Left lung (tissue), 14 donors: ENCODE measurements at places on chromosomes 4 and X. TPM values are rescaled to one million over a fixed set of nuclear protein-coding genes. Genes with fewer than 3 reads are reported as not detected.

GRIA3 gene
- total RNA-seq, result 0.50 TPM

TBX22 gene
- total RNA-seq, result not detected

ZNF732 gene
- 0.21 TPM for total RNA-seq

SRPX2 gene
- total RNA-seq, result 25.9 TPM

- DNase-seq, result no peak
- H3K27ac ChIP-seq, result no peak overlapping the region
- no peaks in the 10 kb centered on the region for H3K36me3 ChIP-seq
- no peaks in the 10 kb centered on the region for H3K4me1 ChIP-seq
These were observed 75.1 kb downstream of the CEP44 start for GRCh38 chr4:174358829-174359228.

DNA sequence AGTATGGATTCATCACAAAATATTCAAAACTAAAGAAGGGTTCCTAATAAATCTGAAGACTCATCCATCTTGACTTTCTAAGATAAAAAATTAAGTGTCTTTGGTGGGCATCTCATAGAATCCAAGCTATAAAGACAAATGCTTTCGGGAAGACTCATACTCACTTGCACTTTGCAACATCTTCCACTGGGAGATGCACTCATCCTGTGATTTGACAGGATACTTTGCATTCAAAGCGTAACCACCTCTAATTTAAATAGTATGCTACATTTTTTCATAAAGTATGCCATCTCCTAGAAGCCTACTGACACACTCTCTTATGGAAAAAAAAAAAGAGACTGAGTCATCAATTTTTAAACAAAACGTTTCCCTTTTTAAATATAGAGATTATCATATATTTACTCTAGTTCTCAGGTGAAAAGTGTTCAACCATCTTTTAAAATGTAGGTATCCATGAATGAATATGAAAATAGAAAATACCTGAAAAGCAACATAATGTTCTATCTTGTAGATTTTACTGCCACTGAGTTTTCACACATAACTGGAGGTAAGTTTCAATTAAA lies 119.6 kb downstream of the KLHL13 start:
- DNase-seq, result no peak
- H3K27me3 ChIP-seq, result no peaks in the 10 kb centered on the region
- H3K4me3 ChIP-seq, result no peak overlapping the region

GRCh38 chrX:155747520-155747919 lies 133.6 kb upstream of the VAMP7 start:
- no peaks in the 10 kb centered on the region for H3K27me3 ChIP-seq
- H3K36me3 ChIP-seq, result no peaks in the 10 kb centered on the region
- no peak overlapping the region for H3K4me3 ChIP-seq
- no peaks in the 10 kb centered on the region for H3K4me1 ChIP-seq
- no peak overlapping the region for H3K27ac ChIP-seq

DNA sequence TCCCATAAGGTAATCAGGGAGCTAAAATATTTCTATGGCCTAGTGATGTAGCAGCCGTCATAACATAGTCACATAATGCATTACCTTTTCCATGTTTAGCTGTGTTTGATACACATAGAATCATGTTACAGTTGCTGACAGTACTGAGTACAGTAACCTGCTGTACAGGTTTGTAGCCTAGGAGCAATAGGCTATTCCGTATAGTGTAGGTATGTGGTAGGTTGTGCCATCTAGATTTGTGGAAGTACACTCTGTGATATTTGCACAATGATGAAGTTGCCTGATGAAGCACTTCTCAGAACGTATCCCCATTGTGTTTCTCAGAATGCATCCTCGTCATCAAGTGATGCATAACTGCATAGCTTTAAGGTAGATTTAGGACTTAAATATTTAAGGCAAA lies 495.6 kb upstream of the ZFP42 start:
- no peaks in the 10 kb centered on the region for H3K36me3 ChIP-seq
- no peaks in the 10 kb centered on the region for H3K4me1 ChIP-seq
- H3K27ac ChIP-seq, result no peak overlapping the region
- no peak overlapping the region for H3K4me3 ChIP-seq
- H3K27me3 ChIP-seq, result no peaks in the 10 kb centered on the region

DNA sequence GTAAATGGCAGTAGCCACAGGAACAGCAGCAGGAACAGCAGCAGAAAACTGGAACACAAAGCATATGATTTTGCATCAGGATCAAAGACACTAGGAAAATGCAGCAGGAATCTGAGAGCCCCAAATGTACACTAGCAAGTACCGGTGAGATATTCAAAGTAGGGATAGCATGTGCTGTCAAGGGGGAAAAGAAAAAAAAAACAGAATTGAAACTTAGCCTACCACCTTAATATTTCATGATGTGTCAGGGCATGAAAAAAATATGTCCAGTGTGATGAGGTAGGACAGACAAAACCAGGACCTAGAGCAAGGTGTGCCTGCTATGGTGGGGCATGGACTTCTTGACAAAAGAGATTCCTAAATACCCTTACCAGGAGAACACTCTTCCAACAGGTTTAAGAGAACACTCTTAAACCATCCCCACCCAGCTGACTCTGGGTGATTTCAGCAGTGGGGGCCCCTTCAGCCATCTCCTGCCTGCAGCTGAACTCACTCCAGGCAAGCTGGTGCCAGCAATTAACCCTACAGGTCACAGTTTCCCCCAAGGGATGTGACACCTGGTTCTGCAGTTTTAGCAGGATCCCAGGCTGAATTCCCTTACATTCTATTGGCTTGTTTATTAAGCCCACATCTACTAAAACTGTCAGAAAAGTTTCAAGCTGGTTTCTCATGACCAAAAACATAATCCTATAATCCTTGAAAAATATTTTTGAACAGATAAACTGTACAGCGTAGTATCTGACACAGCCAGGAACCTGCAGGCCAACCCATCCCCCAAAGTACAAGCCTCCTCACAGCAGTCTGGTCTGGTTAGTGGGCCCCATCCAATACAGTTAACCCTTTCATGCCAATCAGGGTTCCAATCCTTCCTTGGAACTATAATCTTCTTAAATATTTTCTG lies 62.9 kb upstream of the FMR1 start:
- H3K4me1 ChIP-seq, result no peaks in the 10 kb centered on the region
- H3K27ac ChIP-seq, result no peak overlapping the region
- no peaks in the 10 kb centered on the region for H3K36me3 ChIP-seq
- H3K27me3 ChIP-seq, result no peaks in the 10 kb centered on the region

DNA sequence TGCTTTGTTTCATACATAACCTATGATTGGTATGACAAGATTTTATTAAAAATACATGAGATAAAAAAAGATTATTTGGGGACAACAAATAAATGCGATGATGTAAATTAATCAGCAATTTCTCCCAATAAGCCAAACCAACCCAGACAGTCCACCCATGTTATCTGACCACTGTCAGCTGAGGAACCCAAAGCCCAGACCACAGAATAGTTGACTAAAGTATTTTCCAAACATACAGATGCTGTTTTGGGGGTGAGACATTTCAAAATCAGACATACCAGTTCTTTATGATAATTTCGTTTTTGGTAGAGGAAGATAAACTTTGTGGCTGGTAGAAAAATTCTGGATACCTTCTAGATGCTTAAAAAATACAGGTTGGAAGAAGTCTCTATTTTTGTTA lies 650.8 kb upstream of the FAM241A start:
- DNase-seq, result no peak
- H3K27me3 ChIP-seq, result no peaks in the 10 kb centered on the region
- H3K36me3 ChIP-seq, result no peaks in the 10 kb centered on the region
- H3K27ac ChIP-seq, result no peak overlapping the region
- H3K4me1 ChIP-seq, result no peaks in the 10 kb centered on the region

DNA sequence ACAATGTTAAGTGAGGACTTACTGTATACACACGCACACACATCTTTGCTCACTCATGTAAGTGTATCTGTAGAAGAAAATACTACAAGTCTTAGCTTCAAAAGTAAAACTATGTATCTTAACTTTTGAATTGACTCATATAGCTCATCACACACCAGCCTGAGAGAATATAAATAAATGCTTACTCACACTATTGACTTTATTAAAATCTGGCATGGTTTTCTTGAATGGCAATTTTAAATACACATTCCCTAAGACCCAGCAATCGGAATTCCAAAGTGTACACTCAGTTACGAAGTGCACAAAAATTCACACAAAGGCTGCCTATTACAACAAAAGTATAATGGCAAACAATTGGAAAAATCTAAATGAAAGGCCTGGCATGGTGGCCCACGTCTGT lies 2.0 kb downstream of the ERCC6L start:
- DNase-seq, result no peak
- no peaks in the 10 kb centered on the region for H3K4me1 ChIP-seq
- H3K4me3 ChIP-seq, result no peak overlapping the region
- H3K27me3 ChIP-seq, result no peaks in the 10 kb centered on the region

GRCh38 chr4:128288689-128289106 lies 1.1 kb upstream of the PGRMC2 start:
- peaks cover 34% of the 10 kb centered on the region for H3K4me1 ChIP-seq
- peak; percentile 42 for DNase-seq
- no peaks in the 10 kb centered on the region for H3K27me3 ChIP-seq
- H3K36me3 ChIP-seq, result no peaks in the 10 kb centered on the region
- H3K4me3 ChIP-seq, result peak overlapping the region; percentile 90

DNA sequence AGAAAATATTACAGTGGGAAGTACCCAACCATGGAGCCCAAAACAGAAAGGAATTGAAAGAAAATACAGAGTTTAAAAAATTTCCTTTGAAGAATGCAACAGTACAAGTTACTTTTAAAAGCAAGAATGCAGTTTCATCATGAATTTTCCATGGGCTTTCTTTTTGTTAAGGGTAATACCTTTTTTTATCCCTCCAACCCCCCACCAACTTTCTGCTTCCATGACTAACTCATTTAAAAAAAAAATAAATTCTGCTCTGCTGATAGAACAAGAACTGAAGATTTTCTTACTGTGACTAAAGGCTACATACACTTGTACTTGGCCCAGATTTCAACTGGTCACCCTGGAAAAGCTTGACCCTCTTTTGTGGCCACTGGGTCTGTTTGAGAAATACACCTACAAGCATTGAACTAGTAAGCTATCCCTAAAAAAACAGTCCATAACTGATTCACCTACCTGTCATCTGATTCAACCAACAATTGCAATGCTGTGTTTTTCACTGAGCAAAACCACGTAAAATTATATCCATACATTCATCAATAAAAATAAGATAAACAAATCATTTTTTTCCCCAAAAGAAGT lies 214.2 kb downstream of the NSUN7 start:
- H3K4me3 ChIP-seq, result no peak overlapping the region
- no peak for DNase-seq
- H3K27me3 ChIP-seq, result no peaks in the 10 kb centered on the region
- peaks cover 4% of the 10 kb centered on the region for H3K36me3 ChIP-seq
